Fibroblast of skin of abdomen (primary cell): ENCODE measurements at places on chromosomes 5 and 9.

DNA sequence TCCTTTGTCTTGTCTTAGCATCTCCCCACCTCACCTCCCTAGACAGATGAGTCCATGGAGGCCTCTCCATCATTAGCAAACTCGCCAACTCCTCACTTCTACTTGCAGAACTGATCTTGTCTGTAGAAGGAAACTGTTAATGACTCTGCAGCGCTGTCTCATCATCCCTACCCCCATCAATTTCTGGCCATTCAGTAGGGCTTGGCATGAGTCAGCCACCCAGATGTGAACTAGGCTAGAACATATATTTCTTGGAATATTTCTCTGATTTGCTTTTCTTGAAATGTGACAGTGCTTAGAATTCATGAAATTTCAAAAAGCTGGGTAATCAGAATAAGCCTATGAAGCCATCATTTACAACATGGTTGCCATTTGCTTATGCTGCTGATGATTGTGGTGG is 1125.0 kb upstream of the DMAC1 start:
- DNase-seq = peak; percentile 91

DNA sequence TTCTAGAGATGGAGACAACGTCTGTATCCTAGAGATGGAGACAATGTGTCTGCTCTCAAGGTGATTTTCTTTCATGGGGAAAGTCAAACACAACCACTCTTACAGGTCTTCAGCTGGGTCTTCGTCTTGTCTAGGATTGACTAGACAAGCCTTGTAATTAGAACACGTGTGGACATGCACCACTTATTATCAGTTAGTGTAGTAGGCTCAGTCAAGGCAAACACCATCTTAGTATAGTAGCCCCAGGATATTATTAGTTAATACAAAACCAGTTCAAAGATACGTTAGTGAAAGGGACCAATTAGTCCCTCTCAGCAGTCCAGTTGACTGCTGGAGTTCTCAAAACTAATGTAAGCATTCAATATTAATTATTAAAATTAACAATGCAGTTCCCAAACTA is 15.1 kb upstream of the CCL28 start:
- DNase-seq = no peak

DNA sequence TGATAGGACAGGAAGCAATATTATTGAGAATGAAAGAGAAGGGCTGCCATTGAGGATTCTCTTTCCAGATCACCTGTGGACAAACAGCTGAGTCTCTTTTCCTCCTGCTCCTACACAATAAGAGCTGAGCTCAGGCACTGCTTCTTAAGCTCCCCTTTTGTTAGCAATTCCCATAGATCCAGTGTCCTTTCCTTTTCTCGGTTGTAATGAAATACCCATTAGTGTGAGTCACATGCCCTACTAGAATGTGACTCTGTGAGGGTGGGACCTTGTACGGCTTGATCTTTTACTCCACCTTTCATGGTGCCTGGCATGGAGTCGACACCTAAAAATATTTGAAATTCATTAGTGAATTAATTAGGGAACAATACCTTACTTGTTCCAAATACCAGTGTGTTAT is 269.2 kb downstream of the NR3C1 start:
- no peak for DNase-seq

GRCh38 chr9:78725503-78725902 is 428.6 kb downstream of the PSAT1 start:
- DNase-seq = no peak

DNA sequence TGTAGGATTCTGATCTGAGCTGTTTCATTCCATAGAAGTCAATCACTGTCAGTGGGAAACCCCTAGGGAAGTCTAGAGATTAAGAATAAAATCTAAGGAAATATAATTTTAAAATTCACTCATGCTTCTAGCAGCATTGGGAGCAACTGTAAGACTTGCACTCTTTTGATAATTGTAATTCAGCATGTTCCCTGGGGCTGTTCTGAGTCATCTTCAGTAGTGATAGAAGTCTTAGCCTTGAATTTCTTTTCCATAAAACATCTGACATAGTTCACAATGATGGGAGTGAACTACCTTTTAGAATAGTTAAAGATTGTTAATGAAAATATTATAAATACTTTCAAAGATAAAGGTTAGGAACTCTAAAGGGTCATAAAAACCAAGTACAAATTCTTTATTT is 935.8 kb downstream of the DTWD2 start:
- DNase-seq = no peak

DNA sequence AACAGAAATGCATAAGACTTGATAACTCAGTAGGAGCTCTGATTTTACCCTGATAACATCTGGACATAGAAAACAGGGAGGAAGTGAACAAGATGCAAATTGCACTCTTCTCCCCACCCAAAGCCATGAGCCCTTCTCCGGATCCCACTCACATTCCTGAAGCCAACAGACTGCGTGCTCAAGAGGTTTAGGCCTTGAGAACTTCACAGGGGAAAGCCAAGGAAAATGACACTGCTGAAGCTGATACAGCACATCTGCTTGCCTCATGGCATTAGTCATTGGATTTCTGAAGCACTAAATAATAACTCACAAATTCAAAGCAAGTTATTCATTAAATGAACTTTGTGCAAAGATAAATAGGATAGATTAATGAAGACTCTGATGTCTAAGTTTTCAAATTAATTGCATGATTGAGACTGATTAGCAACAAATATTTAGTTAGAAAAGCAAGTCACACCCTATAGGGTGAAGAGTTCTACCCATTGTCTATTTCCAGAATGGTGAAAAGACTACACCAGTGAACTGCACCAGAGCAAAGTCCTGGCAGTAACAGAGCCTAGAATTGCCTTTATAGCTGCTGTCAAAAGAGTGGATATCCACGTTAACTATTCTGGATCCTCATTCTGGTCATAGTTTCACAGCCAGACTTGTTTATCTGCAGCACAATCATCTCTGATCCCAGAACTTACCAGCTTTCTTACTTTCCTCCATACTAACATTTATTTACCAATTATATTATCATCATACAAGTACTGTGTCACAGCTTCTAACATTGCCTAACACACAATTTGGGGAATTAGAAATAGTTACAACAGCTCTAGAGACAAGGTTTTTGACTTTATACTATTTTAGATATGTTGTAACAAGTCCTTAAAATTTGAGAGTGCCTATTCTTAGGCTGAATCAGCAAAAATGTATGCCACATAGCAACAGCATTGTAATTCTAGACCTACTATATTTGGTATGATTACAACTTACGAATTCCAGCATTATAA is 432.1 kb upstream of the RGMB start:
- DNase-seq = peak; percentile 98

DNA sequence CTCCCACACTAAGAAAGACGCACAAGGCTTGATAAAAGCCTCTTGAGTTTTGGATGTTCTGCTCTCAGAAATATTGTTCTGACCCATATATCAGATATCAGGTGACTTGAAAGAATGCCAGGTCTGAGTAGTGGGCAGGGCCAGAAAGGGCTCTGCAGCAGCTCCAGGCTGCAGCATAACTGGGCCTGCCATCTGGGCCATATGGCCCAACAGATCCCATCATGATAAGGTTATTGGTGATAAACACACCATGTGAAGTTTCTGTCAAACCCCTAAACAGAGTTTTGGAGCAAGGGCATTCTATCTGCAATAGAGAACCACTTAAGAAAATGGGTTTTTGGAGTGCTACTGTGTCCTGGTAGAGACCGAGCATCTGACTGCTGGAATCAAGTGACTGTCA is 29.8 kb upstream of the NPM1 start:
- no peak for DNase-seq

- no peak for DNase-seq
These were observed 15.6 kb upstream of the CD74 start for GRCh38 chr5:150428106-150428876.

- DNase-seq = no peak
These were observed 385.1 kb downstream of the SEMA5A start for GRCh38 chr5:9160747-9161146.

DNA sequence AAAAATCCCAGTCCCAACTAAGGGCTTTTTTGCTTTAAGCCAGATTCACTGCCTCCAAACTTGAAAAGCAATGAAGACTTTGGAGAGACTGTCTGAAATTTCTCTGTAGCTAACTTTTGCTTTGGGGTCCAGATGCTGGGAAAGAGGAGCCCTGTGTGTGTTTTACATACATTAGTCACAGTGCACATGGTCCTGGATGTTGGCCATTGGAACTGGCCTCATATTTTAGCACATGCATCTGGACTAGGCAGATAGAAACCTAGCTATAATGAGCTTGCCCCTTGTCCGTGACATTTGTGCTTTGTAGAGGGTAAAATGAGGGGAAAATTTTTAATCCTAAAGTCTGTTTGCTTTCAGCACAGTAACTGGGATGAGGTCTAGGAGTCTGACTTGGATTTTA is 421.7 kb downstream of the CDK5RAP2 start:
- DNase-seq = no peak

DNA sequence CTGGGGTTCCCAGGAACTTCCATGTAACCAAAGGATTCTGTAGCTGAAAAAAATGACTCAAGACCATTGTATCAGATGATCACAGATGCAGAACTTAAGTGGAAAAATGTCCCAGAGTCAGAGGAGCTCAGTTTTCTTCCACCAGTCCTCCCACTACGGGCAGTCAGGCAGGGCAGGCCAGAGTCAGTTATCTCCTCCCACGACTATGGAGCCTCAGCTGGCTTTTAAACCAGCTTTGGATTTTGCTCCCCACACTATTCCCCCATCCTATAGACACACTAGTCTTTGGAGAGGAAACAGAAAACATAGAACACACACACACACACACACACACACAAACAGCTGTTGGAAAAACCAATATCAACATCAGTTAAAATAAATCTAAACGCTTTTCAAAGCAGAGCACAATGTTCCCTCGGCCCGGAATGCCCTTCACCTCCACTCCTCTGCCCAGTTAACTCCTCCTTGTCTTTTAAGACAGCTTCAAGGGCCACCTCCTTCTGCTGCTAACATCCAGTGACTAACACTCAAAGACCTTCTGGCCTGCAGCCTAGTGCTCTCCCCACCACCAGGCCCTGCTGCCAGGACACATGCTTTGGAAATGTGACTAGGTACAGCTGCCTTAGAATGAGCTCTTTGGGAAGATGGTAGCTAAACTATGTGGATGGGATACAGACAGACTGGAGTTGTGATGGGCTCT is 56.8 kb downstream of the NIPAL4 start:
- peak; percentile 93 for DNase-seq

DNA sequence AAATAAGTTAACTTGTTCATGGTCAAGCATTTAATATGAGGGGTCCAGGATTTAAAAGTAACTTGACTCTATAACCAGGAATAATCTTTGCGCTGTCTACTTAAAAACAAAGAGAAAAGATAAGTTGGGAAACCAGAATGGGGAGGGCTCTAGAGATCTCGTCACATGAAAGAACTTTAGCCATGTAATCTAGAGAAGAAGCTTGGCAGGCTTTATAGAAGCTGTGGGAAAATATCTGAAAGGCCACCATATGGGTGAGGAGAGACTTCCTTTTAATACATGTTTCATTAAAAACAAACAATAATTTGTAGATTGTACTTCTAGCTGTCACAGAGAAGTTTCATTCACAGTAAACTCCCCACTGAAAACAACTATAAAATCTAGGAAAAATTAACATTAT is 46.7 kb upstream of the PPP1R2B start:
- no peak for DNase-seq

- DNase-seq = no peak
These were observed 39.9 kb downstream of the WHRN start for GRCh38 chr9:114465417-114465816.

- peak; percentile 18 for DNase-seq
These were observed 59.3 kb downstream of the GALNT10 start for GRCh38 chr5:154249826-154250225.

- no peak for DNase-seq
These were observed 116.4 kb downstream of the SV2C start for GRCh38 chr5:76199336-76200318.

DNA sequence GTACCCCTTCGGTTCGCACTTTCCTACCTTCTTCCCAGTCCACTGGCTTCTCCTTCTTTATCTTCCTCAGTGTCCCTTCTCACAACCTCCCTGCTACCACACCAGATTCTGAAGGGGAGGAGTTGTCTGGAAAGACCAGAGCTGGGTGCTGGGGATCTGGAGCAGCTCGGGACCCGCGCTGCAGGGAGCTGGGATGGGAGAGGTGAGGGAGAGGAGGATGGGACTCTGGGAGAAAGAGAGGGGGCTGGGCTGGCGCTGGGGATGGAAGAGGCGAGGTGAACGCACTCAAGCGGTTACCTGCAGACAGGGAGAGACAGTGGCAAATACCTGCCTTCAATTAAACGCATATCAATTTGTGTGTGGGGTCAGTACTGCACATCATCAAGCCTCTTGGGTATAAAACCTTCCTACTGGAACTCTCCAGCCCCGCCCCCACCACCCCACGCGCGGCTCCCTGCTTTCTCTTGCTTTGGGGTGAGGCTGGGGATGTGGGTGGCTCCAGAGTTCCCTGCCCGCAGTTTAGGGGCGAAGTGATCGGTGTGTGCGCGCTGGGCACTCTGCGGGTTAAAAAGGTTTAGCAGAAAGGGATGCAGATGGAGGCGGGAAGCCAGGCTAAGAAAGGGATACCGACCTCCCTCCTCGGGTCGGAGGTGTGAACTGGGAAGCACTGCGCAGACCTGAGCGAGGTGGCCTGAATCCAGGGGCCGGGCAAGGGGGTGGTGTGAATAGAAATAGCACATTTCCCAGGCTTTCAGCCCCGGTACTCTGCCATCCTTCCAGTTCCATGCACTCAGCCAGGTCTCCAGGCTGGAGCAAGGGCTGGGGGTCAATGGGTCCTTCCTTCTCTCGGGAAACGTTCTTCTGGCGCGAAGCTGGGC is 977 bp upstream of the PAM start:
- peak; percentile 4 for DNase-seq

- DNase-seq = peak; percentile 83
These were observed 95.3 kb downstream of the GALNT10 start for GRCh38 chr5:154285661-154286408.

- no peak for DNase-seq
These were observed 27.0 kb downstream of the VCAN start for GRCh38 chr5:83498585-83498984.

DNA sequence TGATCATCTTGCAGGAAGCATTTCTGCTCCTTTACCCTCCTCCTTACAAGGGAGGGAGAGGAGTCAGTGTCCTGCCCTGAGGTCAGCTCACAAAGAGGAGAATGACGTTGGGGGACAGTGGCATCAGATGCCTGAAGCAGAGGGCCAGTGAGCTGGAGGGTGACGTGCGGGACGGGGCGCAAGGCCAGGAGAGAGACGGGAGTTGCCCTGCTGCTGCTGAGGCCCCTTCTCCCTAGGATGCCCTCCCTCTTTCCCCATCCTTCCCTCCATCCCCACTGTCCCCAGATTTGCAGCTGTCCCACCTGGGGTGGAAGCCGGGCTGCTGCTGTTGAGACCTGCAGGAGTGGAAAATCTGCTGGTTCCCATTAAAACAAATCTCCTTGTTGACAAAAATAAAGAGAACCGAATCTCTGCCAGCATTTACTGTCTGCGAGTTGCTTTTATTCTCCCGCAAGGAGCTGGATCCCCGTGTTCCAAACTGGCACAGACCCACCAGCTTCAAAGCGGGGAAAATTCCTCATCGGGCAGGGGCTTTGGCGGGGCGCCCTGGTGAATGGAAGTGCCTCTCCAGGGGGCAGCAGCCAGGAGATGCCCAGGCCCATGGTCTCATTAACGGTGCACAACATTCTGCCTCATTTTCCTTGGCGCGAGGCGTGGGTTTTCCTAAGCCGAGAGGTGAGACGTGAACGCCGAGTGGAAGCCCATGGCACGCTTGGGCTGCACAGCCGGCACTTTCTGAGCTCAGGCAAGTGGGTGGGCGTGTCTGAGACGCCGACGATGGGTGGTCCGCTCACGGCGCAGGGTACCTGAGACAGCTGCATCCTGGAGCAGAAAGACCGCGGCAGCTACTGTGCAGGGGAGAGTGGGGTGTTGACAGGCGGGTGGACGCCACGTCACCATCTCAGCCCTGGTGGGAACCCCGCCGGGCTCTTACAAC is 13.9 kb upstream of the COL5A1 start:
- DNase-seq = no peak

GRCh38 chr9:21873540-21874221 is 71.2 kb downstream of the MTAP start:
- DNase-seq = peak; percentile 44
